ENCODE measurements at places on chromosomes 16 and 17.
A peak's percentile ranks its signal among the peaks of the same experiment; 100 is the strongest.

DNA sequence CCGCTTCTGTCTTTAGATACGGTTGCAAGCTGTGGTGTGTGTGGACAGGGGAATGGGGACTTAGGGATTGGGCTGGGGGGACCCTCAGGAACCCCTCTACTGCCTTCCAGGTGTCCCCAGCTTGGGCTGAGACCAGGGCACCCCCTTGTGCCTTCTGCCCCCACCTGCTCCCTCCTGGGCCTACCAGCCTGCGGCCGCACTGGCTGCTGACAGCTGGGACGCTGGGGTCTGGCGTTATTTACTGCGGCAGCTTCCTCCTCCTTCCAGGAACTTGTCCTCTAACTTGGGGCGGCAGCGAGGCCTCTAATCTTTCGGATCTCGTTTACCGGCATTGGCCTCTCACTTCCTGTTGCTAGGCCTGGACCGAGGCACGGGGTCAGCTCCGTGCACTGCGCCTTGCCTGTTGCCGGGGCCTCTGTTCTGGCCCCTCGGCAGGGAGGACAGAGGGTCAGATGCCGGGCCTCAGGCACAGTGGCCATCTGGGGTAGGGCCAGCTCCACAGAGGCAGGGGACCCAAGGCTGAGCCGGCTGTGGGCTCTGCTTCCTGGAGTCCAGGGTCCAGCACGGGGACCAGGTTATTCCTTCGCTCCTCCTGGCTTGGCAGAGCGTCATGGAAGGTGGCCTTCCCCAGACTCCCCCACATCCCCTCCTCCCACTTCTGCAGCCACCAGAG lies 31.8 kb downstream of the TMEM235 start:
- no peak for DNase-seq

- DNase-seq, result no peak
Measured at GRCh38 chr17:31787857-31788570, 71.0 kb downstream of the COPRS start.

GRCh38 chr16:64358291-64358690 lies 763.6 kb downstream of the CDH11 start:
- no peak for DNase-seq

DNA sequence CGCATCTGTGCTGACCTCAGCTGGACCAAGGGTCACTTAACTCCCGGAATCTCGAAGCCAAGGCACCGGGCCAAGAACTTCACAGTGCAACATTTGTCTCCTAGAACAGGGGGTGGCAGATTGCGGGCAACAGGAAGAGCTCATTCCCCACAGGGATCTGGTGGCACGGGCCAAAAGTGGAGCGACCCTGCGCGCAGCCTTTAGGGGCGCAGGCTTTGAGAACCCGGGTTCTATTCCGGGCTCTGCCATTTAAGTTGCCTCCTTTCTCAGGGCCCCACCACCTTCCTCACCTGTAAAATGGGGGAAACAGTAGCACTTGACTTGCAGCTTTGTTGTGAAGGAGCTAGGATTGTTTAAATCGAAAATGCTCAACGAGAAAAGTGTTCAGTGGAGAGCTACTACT lies 651 bp downstream of the SHMT1 start:
- DNase-seq, result peak; percentile 32

DNA sequence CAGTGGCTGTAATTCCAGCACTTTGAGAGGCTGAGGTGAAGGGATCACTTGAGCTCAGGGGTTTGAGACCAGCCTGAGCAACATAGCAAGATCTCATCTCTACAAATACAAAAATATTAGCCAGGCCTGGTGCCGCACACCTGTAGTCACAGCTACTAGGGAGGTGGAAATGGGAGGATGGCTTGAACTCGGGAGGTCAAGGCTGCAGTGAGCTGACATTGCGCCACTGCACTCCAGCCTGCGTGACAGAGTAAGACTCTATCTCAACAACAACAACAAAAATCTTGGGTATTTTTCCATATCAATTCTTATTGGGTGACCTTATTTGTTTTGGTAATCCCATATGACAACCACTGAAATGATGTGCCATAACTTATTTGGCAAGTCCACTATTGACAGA lies 52.6 kb downstream of the SCNN1G start:
- no peak for DNase-seq

DNA sequence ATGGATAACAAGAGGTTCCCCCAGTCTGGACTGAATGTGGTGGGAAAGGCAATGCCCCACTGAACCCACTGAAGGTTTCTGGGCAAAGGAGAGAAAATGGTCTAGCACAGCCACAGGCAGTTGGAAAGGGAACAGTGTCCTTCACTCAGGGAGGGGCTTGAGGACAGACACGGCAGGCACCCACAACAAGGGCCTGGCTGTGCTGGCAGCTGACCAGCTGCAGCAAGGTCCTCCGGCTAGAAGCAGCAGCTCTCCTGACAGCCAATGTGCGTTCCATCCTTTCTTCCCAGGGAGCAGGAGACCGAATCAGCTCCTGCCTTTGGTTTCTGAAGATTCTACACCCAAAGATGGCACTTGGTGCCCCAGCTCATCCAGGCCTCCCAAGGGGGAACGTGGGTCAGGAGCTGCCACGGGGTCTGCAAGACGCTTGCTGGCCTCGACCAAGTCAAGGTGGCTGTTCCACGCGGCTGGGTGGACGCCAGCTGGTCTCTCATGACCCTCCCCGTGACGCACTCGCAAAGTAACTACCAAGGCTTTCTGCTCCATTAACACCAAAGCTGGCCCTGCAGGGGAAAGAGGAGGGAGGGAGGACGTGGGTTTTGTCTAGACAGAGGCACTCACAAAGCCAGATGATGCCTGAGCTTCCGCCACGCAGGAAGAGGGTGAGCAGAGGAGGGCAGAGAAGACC lies 11.1 kb downstream of the ABR start:
- no peak for DNase-seq

DNA sequence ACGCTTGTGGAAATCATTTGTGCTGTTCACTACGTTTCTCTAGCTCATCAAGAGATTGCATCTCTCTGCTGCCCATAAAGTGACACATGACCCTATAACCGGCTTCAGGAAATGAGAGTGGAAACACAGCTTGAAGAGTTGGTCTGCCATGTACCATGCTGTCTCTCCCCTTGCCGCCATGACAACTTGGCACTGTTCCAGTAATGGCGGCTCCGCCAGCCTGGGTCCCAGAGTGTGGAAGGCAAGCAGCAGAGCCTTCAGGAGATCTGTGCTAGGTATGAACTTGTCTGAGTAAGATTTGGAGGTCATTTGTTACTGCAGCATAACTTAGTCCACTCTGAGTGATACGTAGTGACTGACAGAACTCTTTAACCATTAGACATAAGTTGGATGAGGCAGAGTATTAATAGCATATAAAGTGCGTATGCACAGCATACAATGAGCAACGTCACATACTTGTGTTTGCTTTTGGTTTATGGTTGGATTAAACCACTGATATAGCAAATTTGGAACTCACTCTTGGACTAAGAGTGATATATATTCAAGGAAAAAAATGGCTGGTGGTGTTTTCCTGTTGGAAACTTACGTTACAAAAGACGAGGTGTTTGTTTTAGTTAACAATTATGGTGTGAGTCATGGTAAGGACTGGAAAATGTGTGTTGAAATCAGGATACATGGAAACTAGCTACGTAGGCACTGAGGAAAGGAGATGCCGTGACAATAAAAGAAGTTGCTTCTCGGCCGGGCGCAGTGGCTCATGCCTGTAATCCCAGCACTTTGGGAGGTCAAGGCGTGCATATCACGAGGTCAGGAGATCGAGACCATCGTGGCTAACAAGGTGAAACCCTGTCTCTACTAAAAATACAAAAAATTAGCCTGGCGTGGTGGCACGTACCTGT lies 24.4 kb upstream of the PMP22 start:
- DNase-seq, result no peak

DNA sequence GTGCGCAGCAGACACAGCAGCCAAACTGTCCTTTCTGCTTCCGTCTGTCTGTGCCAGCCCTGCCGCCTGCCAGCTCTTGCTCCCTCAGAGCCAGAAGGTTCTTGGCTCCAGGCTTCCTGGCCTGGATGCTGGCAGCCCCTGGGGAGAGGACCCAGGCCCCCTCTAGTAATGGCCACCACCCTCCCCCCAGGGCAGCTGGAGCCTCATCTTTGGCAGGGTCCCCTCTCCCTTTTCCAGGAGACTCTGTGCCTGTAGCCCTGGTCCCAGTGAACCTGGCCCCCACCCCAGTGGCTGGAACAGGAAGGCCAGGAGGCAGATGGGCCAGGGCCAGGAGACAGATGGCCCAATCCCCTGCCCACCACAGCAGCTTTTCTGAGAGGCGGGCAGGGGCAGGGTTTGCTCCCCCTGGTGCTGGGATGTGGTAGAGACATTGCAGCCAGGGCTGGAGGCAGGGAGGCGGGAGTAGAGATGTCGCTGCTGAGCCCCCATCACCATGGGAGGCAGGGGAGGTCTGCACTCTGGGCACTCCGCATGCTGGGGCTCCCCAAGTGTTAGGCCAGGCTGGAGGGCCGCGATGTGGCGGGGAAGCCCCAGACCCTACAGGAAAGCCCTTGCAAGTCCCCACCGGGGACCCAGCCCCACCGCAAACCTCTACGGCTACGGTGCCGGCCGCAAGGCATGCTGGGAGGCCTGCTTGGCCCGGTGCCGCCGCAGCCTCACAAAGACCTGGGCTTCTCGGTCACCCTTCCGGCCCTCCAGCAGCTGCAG lies 16.7 kb downstream of the UNC13D start:
- DNase-seq, result peak; percentile 67

GRCh38 chr17:51941272-51941671 lies 217.2 kb downstream of the CA10 start:
- DNase-seq, result no peak

- DNase-seq, result no peak
Measured at GRCh38 chr16:55115506-55115905, 184.8 kb downstream of the IRX5 start.

DNA sequence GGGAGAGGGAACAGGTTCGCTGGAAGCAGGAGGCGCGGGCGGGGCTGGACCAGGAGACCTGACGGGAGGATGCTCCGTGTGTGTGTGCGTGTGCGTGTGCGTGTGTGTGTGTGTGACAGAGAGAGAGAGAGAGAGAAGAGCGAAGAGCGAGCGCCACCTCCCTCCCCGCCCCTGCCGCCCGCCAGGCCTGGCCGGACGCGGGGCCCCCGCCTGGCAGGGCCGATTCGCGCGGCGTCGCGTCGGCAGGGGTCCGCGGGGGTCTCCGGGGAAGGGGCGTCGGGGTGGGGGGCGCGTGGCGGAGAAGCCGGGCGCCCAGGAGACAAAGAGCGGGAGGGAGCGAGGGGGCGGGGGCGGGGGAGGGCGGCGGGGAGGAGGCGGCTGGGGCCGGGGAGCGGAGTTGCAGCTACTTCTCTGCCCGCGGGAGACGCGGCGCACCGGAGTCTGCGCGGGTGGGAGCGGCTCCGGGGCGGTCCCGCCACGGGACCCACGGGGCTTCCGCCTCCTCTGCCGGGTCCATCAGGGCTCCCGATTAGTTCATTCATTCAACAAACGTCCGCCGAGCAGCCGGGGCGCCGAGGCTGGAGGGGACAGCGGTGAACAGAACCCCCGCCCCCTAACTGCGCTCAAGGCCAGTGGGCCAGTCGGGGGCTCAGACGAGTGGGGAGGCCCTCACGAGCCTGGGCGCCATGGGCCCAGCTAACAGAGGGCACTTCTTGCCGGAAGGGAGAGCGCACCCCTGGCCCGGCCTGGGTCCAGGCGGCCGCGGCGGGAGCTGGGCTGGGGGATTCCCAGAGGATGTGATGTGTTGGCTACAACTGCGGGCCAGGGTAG lies at the start of gene SAMD14:
TSS of gene SAMD14 (minus strand) at position 433 of the 831 bp plus-strand sequence. CDS start 5,201 bp downstream, outside the sequence.
- peak; percentile 43 for DNase-seq

DNA sequence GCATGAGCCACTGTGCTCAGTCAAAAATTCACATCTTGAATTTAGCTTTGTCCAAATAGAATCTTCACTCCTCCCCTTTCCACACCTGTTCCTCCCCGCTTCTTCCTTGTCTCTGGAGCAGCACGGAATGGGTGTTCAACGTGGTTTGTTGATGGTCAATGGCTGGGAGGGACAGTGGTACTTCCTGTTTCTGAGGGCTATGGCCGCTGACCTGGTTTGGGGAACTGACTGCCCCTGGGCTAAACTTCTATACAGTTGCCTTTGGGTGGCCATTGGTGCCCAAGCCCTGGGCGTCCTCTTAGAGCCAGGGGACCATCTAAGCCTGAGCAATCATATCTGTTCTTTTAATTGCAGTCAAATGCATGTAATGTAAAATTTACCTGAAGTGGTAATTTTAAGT lies 19.1 kb upstream of the WFIKKN2 start:
- DNase-seq, result no peak

- DNase-seq, result no peak
Measured at GRCh38 chr16:74035816-74036215, 260.8 kb upstream of the PSMD7 start.

- DNase-seq, result no peak
Measured at GRCh38 chr17:68775318-68775717, 174.2 kb upstream of the FAM20A start.

GRCh38 chr16:27408602-27409031 lies 6.6 kb downstream of the IL21R start:
- peak; percentile 53 for DNase-seq

- no peak for DNase-seq
Measured at GRCh38 chr16:12386192-12386591, 409.7 kb downstream of the SNX29 start.

DNA sequence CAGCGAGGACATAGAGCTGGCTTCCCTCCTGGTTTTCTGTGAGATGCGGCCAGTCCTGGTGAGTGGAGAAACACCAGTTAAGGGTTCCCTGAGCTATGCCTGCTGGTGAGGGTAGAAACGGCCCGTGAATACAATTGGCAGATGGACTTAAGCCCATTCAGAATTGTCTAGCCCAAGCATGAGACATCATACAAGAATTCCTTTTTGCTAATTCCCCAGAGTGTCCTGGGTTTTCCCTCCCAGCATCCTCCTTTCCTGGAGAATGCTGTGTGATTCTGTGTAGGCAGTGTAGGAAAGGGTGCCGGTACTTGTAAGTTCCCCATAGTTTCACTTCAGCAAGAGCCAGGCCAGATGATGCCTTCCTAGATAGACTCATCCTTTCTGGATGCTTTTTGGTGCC lies 65.1 kb downstream of the SDR42E1 start:
- DNase-seq, result no peak

GRCh38 chr17:48544349-48545021 lies 424 bp downstream of the HOXB2 start:
- peak; percentile 63 for DNase-seq

GRCh38 chr16:27843800-27844199 lies 219.7 kb downstream of the GSG1L start:
- DNase-seq, result no peak

GRCh38 chr16:81517629-81518438 lies 73.2 kb downstream of the CMIP start:
- DNase-seq, result no peak
